ENCODE measurements at places on chromosomes 11 and 22.

DNA sequence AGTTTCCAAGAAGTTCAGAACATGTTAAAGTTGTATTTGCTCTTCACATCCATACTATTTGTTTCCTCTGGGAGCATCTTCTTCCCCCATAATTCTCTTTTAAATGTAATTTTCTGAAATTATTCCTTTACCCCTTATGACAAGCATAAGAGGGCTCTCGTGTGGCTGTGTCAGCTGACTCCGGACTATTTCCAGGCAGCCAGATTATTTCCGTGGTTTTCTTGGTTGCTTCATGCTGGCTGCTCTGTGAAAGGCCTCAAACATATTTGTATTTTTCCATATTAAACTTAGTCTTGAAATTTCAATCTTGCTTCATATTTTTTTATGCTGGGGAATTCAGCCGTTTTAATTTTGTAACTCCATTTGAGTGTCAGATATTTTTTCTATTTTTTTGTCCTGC lies 2.8 kb upstream of the MMP1 start:
- DNase-seq, result no peak

GRCh38 chr22:19997561-19998231 lies 18.9 kb downstream of the ARVCF start:
- DNase-seq, result no peak

- DNase-seq, result no peak
Measured at GRCh38 chr11:93274851-93275250, 55.7 kb upstream of the DEUP1 start.

DNA sequence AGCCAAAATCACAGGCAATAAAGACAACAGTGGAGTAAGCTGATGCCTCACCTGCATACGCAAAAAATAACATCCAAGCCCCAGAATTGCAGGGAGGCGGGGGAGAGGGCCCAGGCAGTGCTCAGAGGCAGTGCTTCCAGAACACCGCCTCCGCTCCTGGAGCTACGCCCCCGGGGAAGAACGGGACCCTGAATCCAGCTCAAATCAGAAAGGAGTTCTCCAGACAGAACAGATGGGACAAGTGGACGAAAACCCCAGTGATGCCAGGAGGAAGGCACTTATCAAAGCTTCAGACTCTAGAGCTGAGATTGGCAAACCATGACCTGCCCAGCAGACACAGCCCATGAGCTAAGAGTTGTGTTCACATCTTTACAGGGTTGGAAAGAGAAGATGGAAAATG lies 683.9 kb downstream of the TBC1D22A start:
- no peak for DNase-seq

- no peak for DNase-seq
Measured at GRCh38 chr11:16454289-16454863, 98.0 kb upstream of the SOX6 start.

DNA sequence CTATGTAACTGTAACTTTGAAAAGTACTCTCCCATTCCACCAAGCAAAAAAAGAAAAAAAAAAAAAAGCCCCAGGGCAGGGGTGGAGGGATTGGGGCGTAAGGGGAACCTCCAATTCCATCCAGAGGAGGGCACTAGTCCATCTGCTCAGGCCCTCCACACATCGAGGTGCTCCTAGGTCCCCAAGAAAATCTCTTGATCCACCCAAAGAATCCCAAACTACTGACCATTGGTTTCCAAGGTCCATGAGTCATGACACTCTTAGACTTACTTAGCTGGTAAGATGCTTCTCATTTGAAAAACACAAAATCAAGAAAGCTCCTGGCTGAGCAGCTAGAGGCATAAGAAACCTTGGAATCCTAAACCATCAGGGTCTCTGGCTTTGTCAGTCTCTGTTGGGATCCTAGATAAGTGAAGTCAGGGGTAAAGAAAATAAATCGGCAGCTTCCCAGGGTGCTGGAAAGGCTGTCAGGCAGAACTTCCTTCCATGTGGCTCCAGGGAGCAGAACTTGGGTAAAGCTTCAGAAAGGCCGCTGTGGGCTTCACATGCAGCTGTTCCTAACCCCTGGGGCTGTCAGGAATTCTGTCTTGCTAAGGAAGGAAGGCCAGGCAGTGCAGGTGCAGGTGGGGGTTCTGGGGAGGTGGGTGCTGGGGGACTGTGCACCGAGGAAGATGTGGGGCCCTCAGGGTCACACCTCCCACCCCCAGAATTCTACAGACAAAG lies 49.4 kb upstream of the ADA2 start:
- peak; percentile 29 for DNase-seq

- DNase-seq, result no peak
Measured at GRCh38 chr11:41274831-41275230, 184.6 kb downstream of the LRRC4C start.

GRCh38 chr11:6611092-6611962 lies 689 bp downstream of the TAF10 start:
- peak; percentile 33 for DNase-seq

DNA sequence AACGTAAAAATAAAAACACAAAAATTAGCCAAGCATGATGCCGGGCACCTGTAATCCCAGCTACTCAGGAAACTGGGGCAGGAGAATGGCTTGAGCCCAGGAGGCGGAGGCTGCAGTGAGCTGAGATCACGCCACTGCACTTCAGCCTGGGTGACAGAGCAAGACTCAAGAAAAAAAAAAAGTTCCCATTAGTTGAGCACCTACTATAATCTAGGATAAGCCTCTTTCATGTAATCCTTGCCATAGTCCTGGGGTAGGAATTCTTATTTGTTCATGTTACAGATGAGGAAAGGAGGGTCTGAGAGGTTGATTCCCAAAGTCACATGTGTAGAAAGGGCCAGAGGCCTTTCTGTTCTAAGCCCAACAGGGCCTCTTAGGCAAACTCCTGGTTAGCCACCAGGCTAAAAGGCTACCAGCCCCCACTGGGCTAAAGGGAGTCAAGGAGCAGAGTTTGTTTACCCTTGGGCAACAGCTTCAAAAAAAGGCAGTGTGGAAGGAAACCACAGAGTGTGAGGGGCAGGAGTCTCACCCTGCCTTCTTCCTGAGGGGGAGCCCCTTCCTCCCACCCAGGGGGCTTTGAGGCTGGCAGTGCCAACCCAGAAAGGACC lies 21.6 kb upstream of the CSNK1E start:
- no peak for DNase-seq

DNA sequence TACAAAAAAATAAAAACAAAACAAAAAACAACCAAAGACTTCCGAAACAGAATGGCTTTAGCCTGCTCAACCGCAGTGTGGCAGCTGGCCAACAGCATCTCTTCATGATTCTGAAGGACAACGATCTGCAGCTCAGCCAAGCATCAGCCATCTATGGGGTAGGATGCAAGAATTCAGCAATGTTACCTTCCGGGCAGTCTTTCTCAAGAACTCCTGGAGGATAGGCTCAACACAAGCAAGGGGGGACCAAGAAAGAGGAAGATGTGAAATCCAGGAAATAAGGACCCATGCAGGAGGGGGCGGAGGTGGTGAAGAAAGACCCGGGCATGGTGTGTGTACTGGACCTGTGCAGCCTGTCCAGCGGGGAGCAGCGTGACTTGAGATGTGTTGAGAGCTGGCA lies 3.5 kb upstream of the TSPO start:
- no peak for DNase-seq

- peak; percentile 49 for DNase-seq
Measured at GRCh38 chr11:60169264-60169915, 13.5 kb downstream of the MS4A6A start.

DNA sequence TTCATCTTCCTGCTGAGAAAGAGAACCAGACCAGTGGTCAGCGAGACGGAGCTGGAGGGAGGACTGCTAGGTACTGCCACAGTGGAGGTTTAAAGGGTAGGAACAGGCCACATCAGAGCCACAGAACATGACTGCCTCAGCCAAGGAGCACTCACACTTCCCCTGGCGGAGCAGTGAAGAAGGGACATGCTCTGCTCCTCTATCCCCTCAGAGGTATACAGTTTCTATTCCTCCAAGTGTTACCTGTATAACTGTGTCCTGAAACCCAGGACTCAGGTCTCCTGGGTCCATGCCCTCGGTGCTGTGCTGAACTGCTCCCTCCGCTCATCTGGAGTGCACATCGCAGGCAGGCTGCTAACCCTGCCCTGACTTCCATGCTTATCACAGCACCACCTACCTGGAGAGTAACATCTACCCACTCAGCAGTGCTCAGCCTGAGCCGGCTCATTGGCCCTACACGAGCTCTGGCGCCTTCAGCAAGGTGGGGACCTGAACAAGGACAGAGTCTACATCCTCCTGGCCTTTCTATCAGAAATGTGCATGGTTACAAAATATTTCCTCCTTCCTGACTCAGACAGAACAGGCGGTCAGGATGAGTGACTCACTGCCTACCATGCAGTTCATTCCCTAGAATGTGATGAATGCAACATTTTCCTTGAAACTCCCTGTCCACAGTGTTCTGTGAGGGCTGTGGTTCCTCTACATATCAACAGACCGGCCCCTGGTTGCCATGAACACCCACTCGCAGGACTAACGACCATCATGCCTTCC lies 52.9 kb downstream of the C11orf58 start:
- DNase-seq, result no peak

DNA sequence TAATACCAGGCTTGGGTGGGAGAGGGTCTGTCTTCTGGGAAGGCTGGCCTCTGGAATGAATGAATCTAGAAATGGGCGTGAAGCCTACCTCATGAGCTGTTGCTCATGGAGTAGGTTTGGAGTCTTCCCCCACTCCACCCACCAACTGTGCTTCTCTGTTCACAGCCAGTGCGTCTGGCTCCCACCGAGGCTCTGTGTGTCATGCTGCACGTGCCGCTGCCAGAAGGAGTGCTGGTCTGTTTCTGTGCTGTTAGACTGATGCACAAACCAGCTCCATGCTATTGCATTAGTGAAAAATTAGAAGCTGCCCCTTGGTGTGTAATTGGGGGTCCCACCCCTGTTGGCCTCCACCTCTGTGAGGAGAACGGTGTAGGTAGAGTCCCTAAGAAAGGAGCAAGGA lies 132.3 kb upstream of the PARVA start:
- DNase-seq, result no peak

DNA sequence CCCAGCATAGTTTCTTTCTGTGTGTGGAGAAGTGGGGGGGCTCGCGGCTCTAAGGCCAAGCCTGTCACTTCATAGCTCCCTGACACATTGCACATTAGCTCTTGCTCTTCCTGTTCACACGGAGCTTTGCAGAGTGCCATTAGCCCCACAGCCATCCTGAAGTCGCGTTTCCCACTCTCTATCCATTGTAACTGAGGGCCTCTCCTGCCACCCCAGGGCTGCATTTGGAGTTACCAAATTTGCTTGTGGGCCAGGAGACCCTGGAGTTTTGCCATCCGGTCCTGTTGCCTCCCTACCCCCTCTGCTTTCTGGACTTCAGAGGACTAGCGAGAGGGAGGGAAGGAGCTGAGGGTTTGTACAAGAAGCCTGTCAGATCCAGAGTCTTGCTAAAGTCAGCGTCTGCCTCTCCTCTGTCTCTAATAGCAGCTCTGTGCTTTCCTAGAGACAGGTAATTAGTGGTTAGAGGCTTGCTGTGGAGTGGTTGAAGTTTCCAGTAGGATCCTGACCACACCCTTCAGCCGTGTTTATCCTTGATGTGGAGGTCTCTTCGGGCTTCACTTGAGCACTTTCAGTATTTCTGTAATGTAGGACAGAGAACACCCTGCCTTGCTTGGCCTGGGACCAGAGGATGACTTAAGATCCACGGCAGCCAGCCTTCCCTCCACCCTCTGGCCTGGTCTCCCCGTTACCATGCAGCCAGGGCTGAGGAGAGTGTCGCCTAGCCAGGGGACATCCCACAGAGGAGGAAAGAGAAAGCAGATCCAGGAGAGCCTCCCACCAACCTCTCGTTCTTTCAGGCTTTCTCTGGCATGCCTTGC lies 14.1 kb downstream of the DCPS start:
- no peak for DNase-seq

- DNase-seq, result no peak
Measured at GRCh38 chr11:1196516-1197391, 26.1 kb upstream of the MUC5B start.

DNA sequence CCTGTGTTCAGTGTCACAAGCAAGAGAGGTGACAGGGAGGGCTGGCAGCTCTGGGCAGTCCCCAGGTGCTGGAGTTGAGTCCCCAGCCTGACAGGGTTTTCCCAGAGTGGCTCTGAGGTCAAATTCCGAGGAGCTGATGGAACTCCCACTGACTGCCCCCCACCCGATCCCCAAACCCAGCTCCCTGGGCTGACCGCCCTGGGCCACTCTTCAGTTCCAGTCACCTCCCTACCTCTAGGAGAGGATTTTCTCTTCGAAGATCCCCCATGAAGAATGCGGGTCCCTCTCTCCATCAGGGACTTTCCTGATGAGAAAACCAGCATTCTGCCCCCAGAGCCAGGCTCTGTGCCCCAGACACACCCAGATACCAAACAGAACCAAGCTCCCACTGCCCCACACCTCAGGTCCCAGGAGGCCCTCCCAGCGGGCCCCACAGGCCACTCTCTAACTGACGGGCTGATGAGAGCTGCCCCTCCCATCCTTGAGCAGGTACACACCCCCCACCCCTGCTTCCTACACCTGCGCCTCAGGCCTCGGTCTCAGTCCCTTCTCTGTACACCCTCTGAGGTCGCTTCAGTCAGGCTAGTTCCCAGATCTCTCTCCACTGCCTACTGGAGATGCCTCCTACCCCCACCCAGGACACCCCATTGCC lies 12.1 kb upstream of the RAC2 start:
- no peak for DNase-seq

- no peak for DNase-seq
Measured at GRCh38 chr22:30196880-30197336, 49.7 kb downstream of the LIF start.

DNA sequence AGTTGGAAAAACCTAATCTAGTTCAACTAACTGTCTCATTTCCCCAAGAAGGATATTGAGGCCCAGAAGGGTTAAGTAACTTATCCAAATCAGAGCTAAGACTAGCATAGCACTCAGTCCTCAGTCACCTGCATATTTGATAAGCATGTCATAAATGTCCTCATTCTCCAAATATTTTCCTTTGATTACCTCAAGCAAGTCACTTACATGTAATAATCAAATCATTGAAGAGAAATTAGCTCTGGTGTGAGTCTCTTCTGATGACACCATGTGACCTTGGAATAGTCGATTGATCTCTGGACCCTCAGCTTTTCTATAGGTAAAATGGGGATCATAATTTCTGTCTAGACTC lies 48.8 kb upstream of the PICALM start:
- DNase-seq, result no peak

GRCh38 chr11:84800755-84801346 lies 826.3 kb downstream of the DLG2 start:
- no peak for DNase-seq

- no peak for DNase-seq
Measured at GRCh38 chr11:126337474-126338241, 17.8 kb upstream of the ST3GAL4 start.

DNA sequence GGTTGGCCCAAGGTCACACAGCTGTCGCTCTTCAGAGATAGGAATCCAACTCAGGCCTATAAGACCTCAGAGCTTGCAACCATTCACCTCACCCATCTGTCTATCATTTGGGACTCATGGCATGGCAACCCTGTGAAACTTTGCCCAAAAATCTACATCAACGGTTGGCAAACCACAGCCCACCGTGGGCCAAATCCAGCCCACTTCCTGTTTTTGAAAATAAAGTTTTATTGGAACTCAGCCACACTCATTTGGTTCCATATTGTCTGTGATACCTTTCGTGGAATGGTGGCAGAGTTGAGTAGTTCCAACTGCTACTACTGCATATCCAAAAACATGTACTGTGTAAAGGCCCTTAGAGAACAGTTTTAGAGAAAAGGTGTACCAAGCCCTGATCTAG lies 307.8 kb downstream of the MN1 start:
- DNase-seq, result no peak

Data from NAMALWA (cell line).